ENCODE measurements at places on chromosomes 2 and 18.

DNA sequence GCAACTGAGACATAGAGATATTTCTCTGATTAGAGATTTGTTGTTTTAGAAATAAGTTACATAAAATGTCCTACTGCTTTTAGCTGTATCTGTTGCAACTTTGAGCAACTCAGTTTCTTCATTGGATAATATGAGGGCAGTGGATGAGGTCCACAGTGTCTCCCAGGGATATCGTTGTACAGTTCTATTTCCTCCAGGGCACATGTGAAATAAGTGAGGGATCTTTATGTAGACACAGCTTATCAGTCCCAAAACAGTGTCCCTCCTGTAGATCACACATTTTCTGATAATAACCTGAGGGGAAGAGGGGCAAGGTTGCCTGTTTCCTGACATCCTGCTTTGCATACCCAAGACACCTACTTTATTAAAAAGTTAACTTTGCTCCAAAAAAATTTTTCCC, 1231.2 kb upstream of the ZEB2 start:
- DNase-seq, result no peak

- DNase-seq, result no peak
Measured at GRCh38 chr2:196566961-196567666, 72.4 kb upstream of the CCDC150 start.

DNA sequence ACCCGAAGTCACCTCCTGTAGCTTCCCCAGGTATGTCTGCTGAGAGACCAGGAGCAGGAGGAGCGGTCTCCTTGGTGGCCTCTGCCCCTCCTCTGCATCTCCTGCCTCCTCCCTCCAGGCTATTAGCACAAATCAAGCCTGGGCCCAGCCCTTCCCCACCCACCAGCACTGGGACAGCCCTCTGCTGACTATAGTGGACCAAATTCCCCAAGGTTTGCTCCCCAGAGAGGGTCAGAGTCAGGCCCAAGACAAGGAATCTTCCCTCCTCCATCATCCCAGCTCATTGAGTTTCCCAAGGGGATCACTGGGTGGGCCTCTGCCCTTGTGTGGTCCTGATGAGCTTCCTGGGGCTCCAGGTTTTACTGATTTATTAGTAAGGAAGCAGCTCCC, 62.1 kb downstream of the EMILIN2 start:
- DNase-seq, result peak; percentile 15

GRCh38 chr2:134099273-134099672, 154.6 kb upstream of the MGAT5 start:
- no peak for DNase-seq

DNA sequence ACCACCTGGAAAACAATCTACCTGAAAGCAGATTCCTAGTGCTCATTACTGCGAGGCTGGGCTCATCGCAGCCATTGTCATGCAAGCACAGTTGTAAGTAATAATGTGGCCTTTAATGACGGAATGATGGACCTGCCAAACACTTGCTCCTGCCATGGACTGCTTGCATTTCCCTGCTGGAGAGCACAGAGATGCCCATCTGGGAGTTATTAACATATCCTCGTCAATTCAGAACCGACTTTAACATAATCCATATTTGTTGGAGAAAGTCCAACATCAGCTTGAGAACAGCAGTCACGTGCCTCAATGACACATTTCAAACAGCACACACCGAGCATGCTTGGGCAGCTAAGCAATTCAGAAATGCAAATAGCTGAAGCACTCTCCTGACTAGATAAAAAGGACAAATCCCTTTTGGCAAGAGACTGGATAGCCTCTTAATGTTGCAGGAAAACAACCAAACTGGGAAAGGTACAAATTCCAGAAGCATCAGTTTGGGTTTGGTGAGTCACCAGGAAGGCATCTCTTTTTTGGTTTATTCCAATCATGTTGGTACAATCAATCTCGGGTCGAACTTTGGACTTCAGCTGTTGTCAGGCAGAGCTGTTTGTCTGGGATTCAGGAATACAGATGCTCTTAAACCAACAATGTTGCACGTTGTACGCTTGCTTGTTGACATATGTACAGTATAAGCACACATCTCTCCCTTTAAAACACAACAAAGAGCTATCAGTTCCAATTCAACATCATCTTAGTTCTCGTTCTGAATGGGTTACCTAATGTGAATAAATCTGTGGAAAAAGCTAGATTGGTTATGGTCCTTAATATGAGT, 395.8 kb downstream of the LNPK start:
- DNase-seq, result no peak

GRCh38 chr2:52862801-52863200, 904.8 kb upstream of the CHAC2 start:
- no peak for DNase-seq

DNA sequence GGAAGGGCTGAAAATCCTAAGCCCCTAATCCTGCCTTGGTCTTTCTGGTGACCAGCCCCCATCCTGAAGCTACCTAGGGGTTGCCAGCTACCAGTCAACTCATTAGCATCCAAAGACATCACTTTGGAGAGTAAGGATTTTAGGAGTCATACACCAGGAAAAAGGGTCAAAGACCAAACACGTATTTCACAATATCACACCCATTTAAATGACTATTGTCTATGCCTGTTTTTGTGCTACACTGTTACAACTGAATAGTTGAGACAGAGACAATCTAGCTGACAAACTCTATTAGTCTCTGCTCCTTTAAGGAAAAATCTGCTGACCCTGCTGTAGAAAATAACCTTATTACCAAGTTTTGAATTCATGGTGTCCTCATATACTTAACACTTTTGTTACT, 21.0 kb upstream of the RBBP8 start:
- no peak for DNase-seq

DNA sequence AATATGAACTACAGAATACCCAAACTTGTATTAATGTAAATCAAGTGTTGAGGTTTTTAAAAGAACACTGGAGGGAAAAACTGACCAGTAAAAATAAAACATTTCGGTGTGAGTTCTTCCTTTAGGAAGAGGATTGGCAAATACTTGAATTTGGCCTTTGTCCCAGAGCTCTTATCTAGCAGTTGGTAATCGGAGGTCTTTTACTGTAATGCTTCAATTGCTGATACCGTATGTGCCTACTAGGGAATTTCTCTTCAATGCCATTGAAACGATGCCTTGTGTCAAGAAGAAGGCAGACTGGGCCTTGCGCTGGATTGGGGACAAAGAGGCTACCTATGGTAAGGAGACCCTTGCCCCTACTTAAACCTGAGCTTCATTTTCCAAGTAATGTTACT, 4.1 kb downstream of the RRM2 start:
- no peak for DNase-seq

GRCh38 chr2:65375723-65376122, 56.7 kb downstream of the SPRED2 start:
- DNase-seq, result no peak

GRCh38 chr18:21167641-21168377, 56.2 kb upstream of the ROCK1 start:
- peak; percentile 83 for DNase-seq

DNA sequence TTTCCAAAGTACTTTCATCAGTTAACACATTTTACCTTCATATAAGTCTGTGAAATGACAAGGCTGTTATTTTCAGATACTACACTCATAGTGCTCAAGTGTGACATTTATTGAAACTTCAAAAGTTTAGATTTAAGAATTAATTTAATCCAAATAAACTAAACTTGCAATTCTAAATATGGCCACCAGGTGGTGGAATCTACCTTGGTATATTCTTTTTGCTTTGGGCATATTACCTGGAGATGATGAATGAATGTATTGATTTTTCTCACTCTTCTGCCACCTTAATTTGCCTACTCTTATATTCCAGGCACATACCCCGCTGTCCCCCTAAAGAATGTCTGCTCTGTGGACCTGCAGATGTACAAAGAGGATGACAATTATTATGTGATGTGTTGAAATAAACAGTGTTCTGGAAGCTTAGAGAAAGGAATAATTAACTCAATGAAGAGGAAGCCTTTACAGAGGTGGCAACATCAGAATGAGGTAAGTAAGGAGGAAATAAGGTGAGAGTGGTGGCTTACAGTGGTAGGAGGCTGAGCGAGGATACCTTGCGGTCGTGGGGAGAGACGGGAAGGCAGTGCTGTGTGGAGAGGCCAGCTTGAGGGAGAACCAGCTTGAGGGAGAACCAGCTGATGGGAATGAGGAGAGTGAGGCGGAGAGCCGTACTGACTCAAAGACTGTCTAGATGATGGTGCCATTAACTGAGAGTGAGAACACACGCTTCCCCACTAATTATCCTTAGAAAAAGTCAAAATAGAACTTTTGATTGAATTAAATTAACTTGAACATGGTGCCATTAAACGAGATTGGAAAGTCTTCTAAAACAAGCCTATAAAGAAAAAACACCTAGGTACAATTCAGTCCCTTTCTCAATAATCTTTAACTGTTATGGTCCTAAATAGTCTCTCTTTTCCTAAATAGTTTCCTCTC, 179.5 kb downstream of the CELF4 start:
- no peak for DNase-seq

DNA sequence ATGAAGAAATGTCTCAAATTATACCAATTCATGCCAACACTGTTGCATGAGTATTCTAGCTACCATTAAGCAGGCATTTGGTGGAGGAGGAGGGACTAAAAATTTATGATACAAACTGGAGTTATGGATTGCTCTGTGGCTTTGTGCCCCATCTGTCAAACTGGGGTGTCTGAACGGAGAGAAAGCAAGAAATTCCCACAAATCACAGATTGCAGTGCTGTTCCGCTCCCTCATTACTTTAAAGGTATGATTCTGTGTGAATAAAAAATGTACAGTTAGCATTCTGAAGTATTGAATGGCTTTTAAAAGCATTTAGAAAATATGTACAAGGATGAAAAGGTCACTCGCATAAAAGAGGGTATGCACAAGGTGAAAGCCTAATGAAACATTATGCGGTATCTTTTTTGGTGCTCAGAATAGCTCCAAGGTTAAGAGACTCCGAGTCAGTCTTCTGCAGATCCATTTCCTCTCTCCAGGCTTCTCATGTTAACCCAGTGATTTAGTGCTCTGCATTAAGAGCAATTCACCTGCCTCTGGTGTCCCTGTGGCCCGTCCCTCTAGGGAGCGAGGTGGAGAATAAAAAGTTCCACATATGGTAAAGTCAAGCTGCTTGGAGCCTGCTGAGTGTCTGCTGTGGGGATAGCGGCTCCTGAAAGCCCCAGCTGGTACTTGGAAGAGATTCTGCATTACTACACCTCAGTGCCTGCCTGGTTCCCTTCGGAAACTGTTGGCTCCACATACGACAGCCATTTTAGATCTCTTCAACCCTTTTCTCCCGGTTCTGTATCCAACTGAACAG, 184.2 kb downstream of the ZNF521 start:
- no peak for DNase-seq

DNA sequence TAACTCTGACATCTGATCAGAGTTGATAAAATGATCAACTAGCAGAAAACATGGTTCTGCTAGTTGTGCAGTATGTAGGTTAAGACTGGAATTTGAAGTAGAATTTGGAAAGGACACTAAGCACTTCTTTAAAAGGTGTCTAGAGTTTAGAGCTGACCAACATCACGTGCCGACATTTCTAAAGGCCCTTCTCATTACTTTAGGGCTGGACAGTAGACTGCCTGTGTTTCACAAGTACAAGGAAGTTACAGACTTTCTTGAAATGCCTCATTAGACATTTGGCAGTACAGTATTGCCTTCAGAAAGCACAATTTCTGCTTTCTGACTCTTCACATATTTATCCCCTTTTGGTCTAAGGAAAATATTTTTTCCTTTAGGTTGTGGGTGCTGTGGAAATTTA, 255.3 kb downstream of the ZNF385B start:
- DNase-seq, result no peak

GRCh38 chr18:47323158-47323557, 71.7 kb upstream of the SKOR2 start:
- no peak for DNase-seq

- DNase-seq, result no peak
Measured at GRCh38 chr18:61658431-61658830, 234.4 kb downstream of the RNF152 start.

Data from upper lobe of left lung (tissue), 6 donors.